Stimulated activated CD8-positive, alpha-beta memory T cell treated with anti-CD3 and anti-CD28 coated beads, Interleukin-7, amount 100 ng/mL, for 1 hour (primary cell): ENCODE measurements at places on chromosomes 7 and 10.

DNA sequence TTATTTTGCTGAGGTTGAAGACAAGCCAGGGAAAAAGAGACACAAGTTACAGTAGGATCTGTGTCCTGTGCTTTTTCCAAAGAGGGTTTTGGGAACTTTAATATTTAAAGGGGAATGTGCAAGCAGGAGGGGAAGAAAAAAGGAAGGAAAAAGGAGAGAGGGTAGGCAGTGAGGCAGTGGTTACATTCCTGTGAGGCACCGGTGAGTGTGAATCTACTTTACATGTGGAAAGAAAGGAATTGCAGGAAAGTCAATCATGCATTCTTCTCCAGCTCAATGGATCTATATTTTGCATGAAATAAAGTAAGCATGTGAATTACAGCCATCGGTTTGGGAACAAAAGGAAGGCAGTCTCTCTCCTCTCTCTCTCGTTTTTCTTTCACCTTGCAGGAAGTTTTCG is 12.6 kb upstream of the DYNC2I1 start:
- DNase-seq: no peak

GRCh38 chr7:81641873-81642272 is 128.0 kb downstream of the HGF start:
- DNase-seq: no peak

DNA sequence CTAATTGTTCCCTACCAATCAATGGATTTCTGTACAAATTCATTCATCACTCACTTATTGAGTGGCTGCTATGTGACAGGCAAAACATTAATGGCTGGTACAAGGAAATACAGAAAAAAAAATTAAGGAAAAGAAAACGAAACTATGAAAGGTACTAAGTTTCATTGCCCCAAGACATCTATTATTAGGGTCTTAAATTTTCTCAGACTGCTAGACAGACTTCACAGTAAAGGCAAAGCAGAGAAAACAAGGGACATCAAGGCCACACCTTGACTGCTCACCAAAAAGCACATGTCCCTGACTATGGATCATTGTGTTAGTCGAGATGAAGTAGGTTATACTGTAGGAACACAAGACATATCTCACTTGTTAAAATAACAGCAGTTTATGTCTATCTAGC is 36.5 kb downstream of the DGKI start:
- no peak for DNase-seq

GRCh38 chr7:140342727-140343514 is 55.4 kb downstream of the SLC37A3 start:
- no peak for DNase-seq

DNA sequence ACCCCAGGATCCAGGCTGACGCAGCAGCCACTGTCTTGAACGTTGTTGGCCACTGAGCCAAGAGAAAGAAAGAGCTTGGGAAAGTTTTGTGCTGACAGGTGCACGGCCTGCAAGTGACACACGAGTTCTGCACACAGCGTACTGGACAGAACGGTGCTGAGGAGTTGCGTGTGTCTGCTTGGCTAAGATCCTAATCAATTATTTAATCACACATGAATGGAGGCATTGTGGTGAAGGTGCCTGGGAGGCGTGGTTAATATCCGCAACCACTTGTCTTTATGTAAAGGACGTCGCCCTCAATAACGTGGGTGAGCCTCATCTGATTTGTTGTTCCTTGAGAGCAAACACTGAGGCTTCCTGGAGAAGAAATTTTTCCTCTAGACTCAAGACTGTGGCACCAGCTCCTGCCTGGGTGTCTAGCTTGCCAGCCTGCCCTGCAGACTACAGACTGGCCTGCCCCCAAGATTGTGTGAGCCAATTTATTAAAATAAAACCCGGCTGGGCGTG is 16.6 kb upstream of the GNA12 start:
- no peak for DNase-seq

- DNase-seq: no peak
Measured at GRCh38 chr7:46750321-46750865, 829.3 kb upstream of the IGFBP3 start.

DNA sequence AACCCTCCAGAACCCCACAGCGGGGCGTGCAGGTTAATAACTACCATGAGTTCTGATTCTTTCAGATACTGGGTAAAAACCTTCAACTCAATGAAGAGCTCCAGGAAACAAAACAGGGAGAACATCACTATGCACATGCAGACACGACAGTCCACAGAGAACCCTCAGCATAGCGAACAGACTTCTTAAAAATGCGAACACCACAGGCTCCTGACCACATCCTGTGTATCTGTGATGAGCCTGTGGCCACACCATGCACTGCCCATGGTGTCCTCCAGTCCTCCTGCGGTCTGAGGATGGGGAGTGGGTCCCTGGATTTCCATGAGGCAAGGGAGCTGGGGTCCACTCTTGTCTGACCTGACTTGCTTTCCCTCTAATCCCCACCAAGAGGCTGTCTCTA is 107.2 kb downstream of the COBL start:
- DNase-seq: no peak

GRCh38 chr10:58189269-58189668 is 78.4 kb downstream of the IPMK start:
- no peak for DNase-seq
